IMR-90 (cell line): ENCODE measurements at places on chromosomes 5 and 9. TPM values are rescaled to one million over a fixed set of nuclear protein-coding genes. Genes with fewer than 3 reads are reported as not detected.
A peak's percentile ranks its signal among the peaks of the same experiment; 100 is the strongest.

TSSK1B gene
- total RNA-seq: under 0.01 and 0.18 TPM in 2 replicates

CCL27 gene
- total RNA-seq: 0.18 TPM in 1 of 2 replicates, not detected in the other

- no peak for DNase-seq
These were observed 294.3 kb downstream of the TLE1 start for GRCh38 chr9:81394881-81395675.

ANKRD31 gene
- total RNA-seq: under 0.01 TPM in 2 replicates

TRPM3 gene
- total RNA-seq: not detected in 2 replicates

LCN15 gene
- not detected in 2 replicates for total RNA-seq

DNA sequence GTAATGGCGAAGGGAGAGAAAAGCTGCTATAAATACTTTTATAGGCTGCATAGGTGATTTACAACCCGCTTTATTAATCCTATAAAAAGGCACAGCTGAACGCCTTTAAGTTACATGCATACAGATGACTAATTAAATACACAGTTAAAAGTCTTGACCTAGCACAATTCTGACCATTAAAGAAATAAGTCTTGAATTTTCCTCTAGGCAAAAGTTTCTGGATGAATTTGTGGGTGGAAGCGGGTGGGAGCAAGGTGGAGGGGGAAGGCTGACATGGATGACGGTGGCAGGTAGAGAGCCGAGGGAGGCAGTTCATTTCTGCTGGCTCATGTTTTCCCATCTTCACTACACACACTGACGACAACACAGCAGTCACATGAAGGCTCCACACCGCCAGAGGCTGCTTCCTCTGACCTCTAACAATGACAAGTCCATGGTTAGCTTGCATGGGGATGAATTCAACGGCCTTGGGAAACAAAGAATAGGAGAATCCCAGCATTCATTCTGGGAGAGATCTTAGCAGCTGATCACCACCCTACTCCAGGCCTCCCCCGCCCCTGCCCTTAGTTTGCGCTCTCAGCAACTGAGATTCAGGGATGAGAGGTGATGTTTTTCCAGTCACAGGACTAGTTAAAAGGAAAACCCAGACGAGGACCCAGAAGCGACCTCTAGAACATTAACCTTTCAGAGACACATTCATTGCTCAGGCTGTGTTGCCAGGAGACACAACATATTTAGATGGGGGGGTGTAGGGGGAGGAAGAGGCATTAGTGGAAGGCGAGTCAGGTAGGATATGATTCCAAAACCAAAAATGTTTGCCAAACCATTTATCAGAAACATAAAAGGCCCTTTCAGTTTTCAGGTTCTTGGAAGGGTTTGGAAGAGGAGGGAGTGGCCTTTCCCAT is 329.3 kb downstream of the PIK3R1 start:
- DNase-seq: peak; percentile 45

- peak; percentile 28 for DNase-seq
These were observed 990.5 kb downstream of the TLE1 start for GRCh38 chr9:80698725-80699410.

GRCh38 chr5:170441393-170441784 is 52.2 kb upstream of the KCNMB1 start:
- no peak for DNase-seq

GRCh38 chr9:91411096-91411771 is 12.4 kb downstream of the NFIL3 start:
- DNase-seq: peak; percentile 47

DNA sequence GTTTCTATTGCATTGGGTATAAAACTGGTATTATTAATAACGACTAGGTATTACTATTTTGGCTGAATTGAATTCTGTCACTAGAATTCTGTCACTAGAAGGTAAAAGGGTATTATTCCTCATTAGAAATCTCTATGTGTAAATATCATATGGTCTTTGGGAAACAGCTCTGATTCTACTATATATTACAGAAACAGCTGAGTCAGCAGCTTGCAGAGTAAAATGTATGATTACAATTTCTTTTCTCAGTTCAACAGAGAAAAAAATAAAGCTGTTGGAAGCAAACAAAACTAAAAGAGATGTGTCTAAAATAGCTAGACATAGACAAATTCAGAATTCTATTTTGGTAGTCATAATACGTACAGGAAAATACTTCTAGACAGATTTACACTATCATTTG is 48.5 kb downstream of the HAPLN1 start:
- no peak for DNase-seq
